Lower leg skin (tissue), 4 donors: ENCODE measurements at places on chromosomes 7 and 10. TPM values are rescaled to one million over a fixed set of nuclear protein-coding genes. Genes with fewer than 3 reads are reported as not detected.

- no peak for DNase-seq
These were observed 190.5 kb downstream of the CXCL12 start for GRCh38 chr10:44194435-44194834.

- no peak for DNase-seq
These were observed 353.7 kb downstream of the HTR7 start for GRCh38 chr10:90504172-90504571.

DNA sequence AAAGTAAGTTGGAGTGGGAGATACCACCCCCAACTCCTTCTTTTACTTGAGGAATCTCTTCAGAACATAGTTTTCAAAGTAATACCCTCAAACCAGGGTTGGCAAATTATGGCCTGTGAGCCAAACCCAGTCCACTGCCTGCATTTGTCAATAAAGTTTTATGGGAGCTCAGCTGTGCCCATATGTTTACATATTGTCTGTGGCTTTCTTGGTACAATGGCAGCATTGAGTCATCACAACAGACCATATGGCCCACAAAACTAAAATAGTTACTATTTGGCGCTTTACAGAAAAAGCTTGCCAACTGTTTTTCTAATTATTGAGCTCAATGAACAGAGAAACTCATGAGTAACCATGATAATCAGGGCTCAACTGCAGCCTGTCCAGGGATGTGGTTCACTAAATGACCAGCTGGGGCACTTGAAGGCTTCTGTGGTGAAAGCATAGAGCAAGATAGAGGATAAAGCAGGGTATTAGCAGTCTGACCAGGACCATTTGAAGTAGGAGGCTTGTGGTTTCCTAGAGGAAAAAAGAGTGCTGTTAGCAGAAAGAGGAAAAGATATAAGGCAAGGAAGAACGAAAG, 196.0 kb upstream of the GRB10 start:
- no peak for DNase-seq

- DNase-seq = no peak
These were observed 57.7 kb upstream of the ZNRF2 start for GRCh38 chr7:30226614-30227268.

- no peak for DNase-seq
These were observed 38.7 kb downstream of the CALML5 start for GRCh38 chr10:5460468-5461202.

The CLCN1 gene
- not detected for total RNA-seq

DNA sequence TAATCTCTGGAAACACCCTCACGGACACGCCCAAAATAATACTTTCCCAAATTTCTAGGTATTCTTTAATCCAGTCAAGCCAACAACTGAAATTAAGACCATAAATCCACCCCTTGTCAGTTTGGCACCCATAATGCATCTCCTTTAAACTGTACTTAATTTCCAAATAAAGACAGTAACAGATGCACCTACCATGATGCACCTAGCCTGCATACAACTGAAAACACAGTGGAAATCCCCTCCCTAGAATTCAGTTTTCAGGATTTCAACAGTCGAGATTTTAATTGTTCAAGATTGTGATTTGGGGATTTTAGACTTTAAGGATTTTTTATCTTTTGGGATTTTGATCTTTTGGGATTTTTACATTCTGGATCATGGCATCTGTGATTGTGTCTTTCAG, 17.1 kb downstream of the STK17A start:
- no peak for DNase-seq

DNA sequence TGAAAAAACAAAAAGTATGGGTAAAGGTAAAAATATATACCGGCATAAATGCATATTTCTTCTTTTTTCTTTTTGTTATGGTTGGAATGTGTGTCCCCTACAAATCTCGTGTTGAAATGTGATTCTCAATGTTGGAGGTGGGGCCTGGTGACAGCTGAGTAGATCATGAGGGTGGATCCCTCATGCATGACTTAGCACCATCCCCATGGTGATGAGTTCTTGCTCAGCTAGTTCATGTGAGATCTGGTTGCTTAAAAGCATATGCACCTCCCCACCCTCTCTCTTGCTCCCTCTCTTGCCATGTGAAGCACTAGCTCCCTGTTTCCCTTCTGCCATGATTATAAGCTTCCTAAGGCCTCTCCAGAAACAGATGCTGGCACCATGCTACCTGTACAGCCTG, 93.3 kb downstream of the HYCC1 start:
- no peak for DNase-seq

The KAT6B gene
- total RNA-seq = 37.6 TPM

DNA sequence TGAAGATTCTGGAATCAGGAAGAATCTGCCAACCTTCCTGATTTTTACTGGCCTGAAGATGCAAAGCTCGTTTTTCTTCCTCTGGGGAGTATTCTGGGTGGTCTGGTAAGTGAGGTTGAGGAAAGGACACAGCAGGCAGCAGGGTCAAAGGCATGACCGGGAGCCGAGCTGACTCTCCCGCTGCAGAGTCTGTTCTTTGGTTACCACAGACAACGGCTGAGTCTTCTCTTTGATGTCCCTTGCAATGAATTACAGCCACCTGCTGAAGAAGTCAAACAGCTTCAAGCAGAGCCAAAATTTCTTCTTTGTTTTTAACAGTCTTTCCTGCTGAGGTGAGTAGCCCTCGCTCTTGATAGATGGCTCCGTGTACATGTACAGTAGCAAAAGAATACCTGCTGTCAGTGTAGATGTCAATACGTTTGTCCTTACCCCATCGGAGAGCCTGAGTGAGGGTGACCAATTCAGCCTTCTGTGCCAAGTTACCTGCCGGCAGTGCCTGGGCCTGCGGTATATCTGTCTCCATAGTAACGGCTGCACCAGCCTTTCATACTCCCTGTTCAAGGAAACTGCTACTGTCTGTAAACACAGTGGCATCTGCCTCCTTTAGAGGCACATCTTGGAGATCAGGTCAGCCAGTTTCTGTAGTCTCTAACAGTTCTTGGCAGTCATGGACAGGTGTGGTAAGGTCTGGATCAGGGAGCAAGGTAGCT, 76.4 kb downstream of the PRR15 start:
- DNase-seq = no peak

The SPRN gene
- 0.19 TPM for total RNA-seq

- DNase-seq = no peak
These were observed 16.0 kb downstream of the SAMD8 start for GRCh38 chr10:75127471-75127870.

GRCh38 chr10:103803941-103804340, 51.4 kb downstream of the SH3PXD2A start:
- DNase-seq = no peak

- no peak for DNase-seq
These were observed 23.9 kb upstream of the ATP6V0A4 start for GRCh38 chr7:138821912-138822311.

- no peak for DNase-seq
These were observed 5.8 kb downstream of the KIAA1217 start for GRCh38 chr10:24214762-24215161.

DNA sequence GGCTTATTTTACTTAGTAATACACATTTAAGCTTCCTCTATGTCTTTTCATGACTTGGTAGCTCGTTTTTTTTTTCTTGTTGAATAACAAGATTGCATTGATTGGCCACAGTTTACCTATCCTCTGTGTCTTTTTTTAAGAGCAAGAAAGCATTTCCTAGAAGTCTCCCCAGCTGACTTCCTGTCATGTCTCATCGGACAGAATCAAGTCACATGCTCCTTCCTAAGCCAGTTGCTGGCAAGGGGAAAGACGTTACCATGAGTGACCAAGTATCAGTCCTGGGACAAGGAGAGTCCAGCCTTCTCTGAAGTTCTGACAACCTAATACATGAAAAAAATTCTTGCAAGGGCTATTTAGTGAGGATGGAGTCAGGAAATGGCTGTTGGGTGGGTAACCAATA, 24.9 kb upstream of the SFRP5 start:
- DNase-seq = no peak

DNA sequence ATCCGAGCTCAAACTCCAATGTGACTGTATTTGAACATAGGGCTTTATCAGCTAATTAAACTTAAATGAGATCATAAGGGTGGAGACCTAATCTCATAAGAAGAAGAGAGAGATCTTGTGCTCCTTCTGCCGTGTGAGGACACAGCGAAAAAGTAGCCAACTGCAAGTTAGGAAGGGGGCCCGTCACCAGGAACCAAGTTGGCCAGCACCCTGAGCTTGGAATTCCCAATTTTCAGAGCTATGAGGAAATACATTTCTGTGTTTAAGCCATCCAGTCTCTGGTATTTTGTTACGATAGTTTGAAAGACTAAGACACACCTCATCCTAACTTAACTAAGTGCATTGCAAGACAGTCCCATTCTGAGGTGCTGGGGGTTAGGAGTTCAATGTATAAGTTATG, 14.1 kb upstream of the WDR86 start:
- no peak for DNase-seq

The VSTM4 gene
- 1.1 TPM for total RNA-seq

GRCh38 chr10:43120929-43121314, 17.3 kb upstream of the CSGALNACT2 start:
- DNase-seq = peak; percentile 79

GRCh38 chr7:77698042-77698625, 1.9 kb downstream of the RSBN1L start:
- no peak for DNase-seq

- DNase-seq = no peak
These were observed 5.3 kb downstream of the NRP1 start for GRCh38 chr10:33329178-33329577.

The ZNF487 gene
- total RNA-seq = 2.9 TPM

- DNase-seq = no peak
These were observed 42.8 kb downstream of the NIPSNAP2 start for GRCh38 chr7:56007167-56007652.

- DNase-seq = no peak
These were observed 31.1 kb upstream of the SNX13 start for GRCh38 chr7:17971411-17971810.

The FAM170B gene
- total RNA-seq = not detected

DNA sequence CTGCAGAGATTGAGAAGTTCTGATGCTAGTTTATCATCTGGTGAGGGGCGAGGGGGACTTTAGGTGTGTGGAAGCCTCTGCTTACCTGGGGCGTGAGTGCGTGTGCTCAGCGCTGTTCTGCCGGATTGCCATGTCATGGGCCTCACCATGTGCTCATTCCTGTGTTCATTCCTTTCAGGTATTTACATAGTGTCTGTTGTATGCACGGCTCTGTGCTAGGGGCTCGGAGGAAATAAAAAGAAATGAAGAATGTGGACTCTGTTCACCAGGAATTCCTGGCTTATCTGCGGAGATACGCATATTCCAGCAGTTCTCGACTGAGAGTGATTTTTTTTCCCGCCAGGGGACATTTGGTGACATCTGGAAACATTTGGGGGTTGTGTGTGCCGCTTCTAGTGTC, 152.0 kb downstream of the CAMK1D start:
- no peak for DNase-seq

DNA sequence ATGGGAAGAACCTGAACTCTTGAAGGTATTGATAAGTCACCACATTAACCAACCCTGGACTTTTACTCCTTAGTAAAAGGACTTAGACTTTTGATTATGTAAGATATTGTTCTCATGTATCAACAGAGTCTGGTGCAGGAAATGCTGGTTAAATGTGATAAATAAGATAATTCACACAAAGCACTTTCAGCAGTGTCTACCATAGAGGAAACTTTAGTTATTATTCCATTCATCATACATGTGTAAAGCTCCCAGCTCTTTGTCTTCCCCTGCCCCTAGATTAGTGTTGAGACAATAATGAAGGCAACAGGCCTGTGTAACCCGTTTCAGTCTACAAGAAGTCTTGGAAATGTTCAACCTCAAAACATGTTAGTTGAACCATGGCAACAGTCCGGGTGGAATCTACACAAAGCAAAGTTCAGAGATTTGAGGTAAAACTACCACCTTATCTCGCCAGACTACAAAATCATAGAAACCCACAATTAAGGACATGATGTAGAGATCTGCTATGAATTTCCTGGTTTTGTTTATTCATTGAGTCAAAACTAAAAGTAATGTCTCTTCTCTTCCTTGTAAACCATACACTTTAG, 109.9 kb upstream of the ADO start:
- DNase-seq = no peak

The FAS gene
- total RNA-seq = 17.9 TPM

GRCh38 chr7:151080067-151080521, 515 bp downstream of the FASTK start:
- no peak for DNase-seq

DNA sequence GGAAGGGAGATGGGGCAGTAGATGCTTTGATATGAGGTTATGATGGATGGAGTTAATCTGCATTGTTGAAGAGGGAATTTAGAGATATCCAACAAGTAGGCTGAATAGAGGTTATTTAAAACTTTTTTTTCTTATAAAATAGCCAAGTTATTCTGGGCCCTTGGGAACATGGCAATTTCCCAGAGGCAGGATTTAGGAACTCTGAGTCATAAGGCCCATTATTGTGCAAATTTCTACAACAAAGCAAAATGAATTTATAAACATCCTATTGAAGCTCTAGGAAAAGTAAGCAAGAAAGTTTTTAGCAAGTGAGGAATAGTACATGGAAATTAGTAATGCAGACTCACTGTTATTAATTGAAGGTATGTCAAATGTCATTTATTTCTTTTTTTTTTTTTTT, 160.9 kb upstream of the NPY start:
- no peak for DNase-seq

The TLX1 gene
- total RNA-seq = not detected

The SH2B2 gene
- total RNA-seq = 25.5 TPM

The CYTH3 gene
- 40.3 TPM for total RNA-seq

DNA sequence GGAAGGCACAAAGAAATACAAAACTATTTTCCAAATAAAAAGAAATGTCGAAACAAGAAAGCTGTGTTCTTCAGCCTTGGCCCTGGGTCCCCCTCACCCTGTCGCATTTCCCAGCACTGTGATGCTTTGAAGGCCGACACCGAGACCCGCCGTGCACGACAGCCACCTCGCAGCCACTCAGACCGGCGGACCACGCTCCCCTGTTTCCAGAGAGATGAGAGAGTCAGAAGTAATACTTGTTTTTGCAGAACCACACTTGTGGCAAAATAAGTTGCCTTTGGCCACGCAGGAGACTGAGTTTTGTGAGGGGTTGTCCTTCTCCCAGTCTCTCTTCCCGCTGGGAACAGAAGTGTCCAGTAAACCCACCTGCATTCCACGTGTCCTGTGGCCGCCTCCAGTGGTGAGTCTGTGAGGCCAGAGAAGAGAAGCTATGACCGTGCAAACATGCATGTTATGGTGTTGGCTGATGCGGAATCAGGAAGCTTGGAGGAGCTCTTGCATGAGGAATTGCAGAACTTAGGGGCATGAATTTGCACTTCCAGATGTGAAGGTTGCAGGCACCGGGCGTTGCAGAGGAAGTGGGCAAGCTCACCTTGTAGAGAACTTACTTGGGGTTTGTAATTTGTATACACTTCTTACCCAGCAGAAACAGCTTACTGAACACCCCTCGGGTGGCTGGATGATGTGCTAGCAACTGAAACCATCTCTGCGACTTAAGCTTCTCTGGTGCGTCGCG, 194.5 kb downstream of the EBF3 start:
- peak; percentile 32 for DNase-seq

The PON1 gene
- total RNA-seq = not detected

DNA sequence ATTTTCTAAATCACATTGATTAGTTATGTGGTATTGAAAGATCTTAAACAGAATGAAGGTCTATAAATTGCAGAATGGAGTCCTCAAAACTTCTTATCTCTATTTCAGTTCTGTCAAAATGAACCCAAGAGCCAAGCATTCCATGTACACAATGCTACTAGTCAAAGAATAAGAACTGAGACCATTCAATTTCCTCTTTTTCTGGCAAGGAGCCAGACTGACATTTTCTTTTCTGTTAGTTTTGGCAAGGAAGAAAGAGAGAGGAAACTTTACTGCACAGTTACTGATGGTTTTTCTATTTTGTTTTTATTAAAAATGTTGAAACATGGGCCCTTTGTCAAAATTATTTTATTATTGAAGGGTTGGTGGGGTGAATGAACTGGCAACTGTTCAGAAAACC, 181.8 kb upstream of the FERD3L start:
- no peak for DNase-seq
